ENCODE measurements at places on chromosomes 5 and 9.

GRCh38 chr5:172453986-172454357 lies 353 bp downstream of the SH3PXD2B start:
- DNase-seq = no peak

DNA sequence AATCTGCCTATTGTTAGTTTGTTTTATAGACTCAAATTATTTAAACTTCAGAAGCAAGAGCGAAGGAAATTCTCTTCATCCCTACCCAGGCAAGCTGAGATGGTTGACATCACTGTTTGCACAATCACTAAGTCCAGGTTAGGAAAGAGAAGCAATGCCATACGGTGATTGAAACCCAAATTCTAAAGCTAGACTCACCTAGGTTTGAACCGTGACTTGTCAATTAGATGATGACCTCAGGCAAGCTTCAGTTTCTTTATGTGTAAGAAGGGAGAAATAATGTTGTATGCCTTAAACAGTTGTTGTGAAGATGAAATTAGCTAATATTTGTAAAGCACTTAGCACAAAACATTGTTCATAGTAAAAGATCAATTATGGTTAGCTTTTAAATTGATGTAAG lies 96.5 kb upstream of the ANKRD55 start:
- DNase-seq = no peak

- DNase-seq = no peak
Measured at GRCh38 chr9:114000671-114001409, 77.3 kb downstream of the AMBP start.

- no peak for DNase-seq
Measured at GRCh38 chr5:116699332-116699731, 124.7 kb upstream of the SEMA6A start.

GRCh38 chr5:131250751-131251475 lies 12.9 kb upstream of the CDC42SE2 start:
- DNase-seq = no peak

DNA sequence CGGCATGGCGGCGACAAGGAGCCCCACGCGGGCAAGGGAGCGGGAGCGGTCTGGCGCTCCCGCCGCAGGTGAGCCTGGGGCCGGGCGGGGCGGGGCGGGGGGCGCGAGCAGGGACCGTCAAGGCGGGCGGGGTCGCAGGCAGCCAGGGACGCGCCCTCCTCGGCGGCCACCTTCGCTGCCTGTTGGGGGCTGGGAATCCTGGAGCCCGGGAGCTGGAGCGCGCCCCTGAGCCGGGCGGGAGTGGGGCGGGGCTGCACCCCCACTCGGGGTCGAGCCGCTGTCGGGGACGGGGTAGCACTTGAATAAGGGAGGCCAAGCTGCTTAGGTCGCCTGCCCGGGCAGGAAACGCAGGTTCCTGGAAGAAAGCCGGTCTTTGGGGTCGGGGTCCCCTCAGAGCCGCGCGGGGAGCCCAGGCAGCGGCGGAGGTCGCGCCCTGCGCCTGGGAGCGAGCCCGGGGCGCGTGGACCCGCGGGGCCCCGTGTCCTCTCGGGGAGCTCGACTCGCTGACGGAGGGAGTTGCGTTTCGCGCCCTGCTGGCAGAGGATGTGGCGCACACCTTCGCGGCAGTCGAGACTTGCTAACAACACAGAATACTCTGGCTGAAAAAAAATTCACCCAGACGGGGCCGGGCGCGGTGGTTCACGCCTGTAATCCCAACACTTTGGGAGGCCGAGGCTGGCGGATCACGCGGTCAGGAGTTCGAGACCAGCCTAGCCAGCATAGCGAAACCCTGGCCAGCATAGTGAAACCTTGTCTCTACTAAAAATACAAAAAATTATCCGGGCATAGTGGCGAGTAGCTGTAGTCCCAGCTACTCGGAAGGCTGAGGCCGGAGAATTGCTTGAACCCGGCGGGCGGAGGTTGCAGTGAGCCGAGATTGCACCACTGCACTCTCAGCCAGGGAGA lies 552 bp downstream of the OTULINL start:
- no peak for DNase-seq

DNA sequence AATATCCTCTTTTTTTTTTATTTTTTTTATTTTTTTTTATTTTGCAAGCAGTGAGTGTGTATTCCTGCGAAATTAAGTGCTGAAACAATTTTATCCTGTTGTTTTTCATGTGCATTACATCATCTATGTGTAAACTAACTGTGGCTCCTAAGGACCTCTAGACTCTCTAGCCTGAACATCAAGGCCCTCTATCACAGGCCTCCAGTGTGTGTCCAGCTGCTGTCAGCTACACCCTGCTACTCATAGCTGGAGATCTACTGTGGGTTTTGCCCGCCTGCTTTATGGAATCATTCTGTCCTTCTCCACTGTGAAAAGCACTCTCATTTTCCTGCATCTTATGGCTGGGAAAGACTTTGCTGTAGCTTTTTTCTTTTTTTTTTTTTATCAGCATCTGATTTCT lies 157.8 kb downstream of the KCTD16 start:
- DNase-seq = peak; percentile 8

- DNase-seq = no peak
Measured at GRCh38 chr5:9015937-9016270, 530.0 kb downstream of the SEMA5A start.

DNA sequence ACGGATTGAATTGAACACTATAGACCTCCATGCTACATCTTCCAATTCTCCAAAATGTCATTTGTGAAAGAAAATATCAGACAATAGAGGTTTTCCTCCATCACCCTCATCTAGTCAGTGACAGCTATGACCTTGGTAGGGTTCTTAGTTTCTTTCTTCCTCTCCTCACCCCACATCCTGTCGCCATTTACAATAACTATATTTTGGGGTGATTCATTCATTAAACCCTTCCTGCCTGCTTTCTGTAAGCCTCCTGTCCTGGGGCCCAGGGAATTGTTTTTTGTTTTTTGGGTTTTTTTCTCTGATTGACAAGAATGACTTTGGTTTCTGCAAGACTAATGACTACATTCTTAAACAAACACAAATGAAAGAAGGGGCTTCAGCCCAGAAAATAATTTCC lies 82.6 kb downstream of the PRELID2 start:
- no peak for DNase-seq

DNA sequence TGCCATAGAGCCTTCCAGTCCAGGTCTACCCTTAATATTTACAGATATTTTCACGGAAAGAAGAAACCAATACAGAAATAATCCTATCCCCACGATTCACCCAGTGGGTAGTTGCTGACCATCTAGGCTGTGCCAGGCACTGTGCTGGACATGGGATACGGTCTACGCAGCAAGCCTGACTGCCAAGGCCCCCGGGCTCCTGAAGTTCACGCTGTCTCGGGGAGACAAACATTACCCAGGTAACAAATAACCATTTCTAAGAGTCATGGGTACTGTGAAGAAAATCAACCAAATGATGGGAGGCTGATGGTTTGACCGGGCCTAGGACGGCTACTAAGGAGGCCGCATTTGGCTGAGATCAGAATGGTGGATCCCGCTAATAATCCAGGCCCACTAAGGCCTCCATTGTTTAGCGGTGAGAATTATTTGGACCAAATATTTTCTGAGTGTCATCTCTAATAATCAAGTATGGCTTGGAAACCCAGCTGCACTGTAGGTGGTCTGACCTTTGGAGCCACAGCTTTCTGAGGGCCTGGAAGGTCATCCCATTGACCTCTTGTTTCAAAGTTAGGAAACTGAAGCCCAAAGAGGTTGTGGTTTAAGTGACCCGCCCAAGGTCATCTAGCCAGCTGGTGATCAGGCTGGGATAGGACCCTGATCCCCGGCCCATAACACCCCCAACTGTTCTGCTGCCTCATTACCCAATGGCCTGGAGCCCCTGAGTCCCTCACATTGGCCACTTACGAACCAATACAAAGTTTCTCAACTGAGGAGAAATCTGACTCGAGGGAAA lies 82.4 kb downstream of the AK8 start:
- DNase-seq = no peak

DNA sequence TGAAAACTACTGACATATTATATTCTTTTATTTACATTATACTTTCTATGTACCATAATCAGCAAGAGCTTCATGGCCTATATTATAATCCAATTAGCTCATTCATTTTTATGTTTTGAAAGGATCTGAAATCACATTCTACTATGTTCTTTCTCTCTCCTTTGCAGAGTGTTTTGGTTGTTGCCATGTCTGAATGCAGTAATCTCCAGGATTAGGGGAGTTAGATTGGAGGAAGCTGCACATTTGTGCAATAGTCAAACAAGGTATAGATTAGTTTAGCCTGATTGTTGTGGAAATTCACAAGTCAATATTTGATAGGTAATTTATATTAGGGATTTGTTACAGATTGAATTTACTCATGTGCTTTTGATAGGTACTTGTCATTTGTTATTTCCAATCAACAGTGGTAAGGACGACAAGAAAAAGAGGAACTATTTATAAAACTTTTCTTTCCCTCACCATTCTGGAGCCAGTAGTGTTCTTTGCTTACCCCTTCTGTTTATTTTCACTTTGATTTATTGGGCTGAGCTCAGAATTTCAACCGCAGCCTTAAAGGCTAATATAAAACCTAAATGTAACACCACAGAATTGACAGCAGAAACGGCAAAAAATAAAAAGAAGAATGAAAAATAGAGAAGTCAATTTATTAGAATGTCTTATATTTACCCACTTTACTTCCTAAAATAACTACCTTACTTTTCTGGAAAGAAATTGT lies 597.0 kb downstream of the CHSY3 start:
- DNase-seq = no peak

DNA sequence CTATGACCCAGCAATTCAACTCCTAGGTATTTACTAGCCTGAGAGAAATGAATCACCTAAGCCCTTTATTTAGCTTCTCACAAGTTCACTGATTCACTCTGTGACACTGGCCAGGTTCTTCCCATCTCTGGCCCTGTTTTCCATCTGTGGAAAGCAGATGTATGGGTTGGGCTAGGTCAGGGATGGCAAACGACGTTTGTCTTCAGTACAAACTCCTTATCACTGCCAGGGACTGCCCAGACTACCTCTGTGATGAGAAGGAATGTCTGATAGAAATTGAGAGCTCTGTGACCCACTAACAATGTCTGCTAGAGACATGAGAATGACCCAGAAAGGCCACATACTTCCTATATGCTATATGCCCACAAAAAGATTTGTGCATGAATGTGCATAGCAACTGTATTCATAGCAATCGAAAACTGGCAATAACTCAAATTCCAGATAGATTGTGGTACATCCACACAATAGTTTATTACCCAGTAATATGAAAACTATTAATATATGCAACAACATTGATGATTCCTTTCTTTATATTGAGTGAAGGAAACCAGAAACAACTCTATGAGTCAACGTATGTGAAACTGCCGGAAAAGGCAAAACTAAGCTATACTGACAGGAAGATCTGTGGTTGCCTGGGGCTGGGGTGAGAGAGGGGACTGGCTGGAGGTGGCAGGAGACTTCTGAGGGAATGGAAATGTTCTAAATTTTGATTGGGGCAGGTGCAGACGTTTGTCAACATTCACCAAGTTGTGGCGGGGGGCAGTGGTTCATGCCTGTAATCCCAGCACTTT lies 32.0 kb upstream of the ADAM19 start:
- no peak for DNase-seq

- DNase-seq = no peak
Measured at GRCh38 chr5:72296256-72296655, 23.8 kb downstream of the MRPS27 start.

- DNase-seq = no peak
Measured at GRCh38 chr9:110208031-110208430, at the start of gene C9orf152. Gene C9orf152, minus strand, starts transcription at chr9:110208159. Its CDS starts 580 bp downstream, at chr9:110207579.

DNA sequence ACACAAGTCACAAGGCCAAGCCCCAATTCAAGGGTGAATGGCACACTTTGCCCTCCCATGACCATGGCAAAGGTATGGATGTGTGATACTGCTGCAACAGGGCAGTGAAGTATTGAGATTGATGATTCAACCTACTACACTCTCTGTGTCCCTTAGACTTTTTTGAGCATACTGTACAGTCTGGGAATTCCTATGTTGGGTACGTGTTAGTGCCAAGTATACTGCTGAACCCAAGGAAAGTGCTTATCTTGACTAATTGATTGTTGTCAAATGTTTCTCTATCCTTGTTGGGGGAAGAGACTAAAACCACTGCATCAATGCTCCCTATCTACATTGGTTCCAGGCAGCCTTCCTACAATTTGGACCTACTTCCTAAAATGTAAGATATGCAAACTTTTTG lies 93.7 kb downstream of the NDFIP1 start:
- DNase-seq = no peak

GRCh38 chr9:125810161-125810560 lies 63.0 kb downstream of the PBX3 start:
- no peak for DNase-seq

GRCh38 chr5:89595056-89595455 lies 712.1 kb upstream of the MEF2C start:
- no peak for DNase-seq

DNA sequence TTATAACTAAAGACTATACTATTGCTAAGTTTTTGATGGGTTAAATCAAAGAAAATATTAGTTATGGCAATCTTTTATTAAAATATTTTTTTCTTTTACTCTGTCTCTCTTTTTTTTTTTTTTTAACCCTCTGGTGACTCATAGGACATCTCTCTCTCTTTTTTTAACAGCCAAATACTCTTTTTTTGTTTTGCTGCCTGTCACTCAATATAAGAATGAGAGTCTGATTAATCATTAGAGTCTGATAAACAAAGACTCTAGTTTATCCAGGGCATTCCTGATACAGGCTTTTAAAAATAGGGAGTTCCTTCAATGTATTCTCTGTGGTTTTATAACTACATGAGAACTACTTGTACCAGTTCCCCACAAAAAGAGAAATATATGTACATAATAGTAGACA lies 77.3 kb downstream of the SLC38A9 start:
- no peak for DNase-seq

DNA sequence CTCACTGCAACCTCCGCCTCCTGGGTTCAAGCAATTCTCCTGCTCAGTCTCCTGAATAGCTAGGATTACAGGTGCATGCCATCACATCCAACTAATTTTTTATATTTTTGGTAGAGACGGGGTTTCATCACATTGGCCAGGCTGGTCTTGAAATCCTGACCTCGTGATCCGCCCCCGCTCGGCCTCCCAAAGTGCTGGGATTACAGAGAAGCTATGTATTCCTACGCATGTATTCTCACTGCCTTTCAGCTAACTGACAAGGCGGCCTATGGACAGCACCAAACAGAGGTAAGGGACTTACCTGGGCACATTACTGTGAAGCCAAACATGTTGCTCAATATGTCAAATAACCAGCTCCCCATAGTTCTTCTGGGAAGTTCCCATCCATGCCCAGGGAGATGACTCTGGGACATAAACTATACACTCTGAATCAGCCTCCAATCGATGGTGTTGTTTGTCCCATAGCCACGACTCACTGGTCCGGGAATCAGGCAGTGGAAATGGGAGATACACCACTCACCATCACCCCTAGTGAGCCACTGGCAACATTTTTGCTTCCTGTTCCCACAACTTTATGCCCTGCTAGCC lies 114.6 kb downstream of the SYK start:
- DNase-seq = no peak

GRCh38 chr5:140214831-140215230 lies 39.8 kb downstream of the CYSTM1 start:
- no peak for DNase-seq

- DNase-seq = no peak
Measured at GRCh38 chr9:87793292-87793691, 67.4 kb downstream of the CTSL start.

- DNase-seq = no peak
Measured at GRCh38 chr9:81782313-81782995, 93.1 kb upstream of the TLE1 start.

- no peak for DNase-seq
Measured at GRCh38 chr5:131264451-131265099, 722 bp downstream of the CDC42SE2 start.

GRCh38 chr5:79613549-79613948 lies 1.3 kb downstream of the TENT2 start:
- DNase-seq = no peak

Measured in NCI-H187 treated with DMSO at 0.1 percent for 48 hours (cell line).